ENCODE measurements at places on chromosomes 1 and 21.

GRCh38 chr1:186659890-186660341, 20.3 kb downstream of the PTGS2 start:
- DNase-seq = no peak

DNA sequence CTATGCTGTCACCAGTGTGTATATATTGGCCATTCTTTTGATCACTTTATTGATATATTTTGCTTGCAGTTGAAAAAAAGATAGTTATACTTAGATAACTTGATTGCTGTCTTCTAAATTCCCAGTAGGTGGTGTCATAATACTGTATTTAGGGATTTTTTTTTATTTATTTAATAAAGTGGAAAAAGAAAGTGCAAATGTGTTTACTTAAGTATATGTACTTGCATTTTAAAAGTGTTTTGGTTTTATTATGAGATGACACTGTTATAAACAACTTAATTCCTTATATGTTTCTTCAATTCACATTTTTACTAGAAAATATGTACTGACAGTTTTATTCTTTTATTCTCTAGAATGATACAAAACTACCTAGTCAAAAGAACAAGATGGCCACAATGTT, 164.8 kb downstream of the USP25 start:
- DNase-seq = no peak

GRCh38 chr1:81197591-81197990, 603.1 kb upstream of the ADGRL2 start:
- no peak for DNase-seq

DNA sequence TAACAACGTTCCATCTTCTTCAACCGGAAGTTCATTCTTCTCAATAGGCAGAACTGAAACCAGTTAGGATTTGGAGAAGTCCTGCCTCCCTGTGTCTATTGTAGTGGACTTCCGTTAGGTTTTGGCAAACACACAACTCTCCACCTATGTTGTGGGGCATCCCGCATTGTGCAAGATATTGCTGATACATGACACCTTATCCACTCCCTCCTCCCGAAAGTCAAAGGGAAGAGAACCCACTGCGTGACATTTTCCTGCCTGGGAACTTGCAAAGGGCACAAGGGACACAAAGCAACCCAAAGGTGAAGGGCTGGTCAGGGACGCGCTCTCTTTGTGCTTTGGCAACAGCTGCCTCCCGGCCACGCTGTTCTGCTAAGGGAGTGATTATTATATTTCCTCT, 164.8 kb downstream of the TPR start:
- DNase-seq = no peak

GRCh38 chr1:12505639-12506280, 112.2 kb downstream of the DHRS3 start:
- no peak for DNase-seq

All from Right ventricle myocardium superior (tissue), 1 donor.